ENCODE measurements at places on chromosomes 11 and 22.
A peak's percentile ranks its signal among the peaks of the same experiment; 100 is the strongest.

DNA sequence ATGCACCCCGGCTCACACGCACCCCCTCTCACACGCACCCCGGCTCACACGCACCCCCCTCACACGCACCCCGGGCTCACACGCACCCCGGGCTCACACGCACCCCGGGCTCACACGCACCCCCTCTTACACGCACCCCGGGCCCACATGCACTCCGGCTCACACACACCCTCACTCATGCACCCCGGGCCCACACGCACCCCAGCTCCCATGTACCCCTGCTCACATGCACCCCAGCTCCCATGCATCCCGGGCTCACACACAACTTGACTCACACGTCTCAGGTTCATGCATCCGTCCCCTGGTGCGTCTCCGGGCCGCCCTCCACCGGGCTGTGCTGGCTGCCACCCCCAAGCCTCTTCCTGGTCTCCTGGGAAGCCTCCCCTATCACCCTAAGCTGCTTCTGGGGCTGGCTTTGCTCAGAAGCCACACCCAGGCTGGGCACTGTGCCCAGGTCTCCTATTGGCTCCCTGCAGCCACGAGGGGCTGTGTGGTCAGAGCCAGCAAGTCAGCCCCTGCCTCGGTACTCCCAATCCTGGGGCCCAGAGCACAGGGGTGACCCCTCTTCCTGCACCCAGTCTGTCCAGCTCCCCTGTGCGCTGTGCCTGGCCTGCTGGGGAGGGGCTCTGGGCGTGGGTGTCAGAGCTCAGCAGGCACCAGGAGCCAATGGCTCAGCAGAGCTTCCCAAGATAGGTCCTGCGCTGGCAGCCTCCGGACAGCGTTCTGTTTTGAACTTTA, 16.9 kb downstream of the TSPAN4 start:
- DNase-seq, result peak; percentile 82

DNA sequence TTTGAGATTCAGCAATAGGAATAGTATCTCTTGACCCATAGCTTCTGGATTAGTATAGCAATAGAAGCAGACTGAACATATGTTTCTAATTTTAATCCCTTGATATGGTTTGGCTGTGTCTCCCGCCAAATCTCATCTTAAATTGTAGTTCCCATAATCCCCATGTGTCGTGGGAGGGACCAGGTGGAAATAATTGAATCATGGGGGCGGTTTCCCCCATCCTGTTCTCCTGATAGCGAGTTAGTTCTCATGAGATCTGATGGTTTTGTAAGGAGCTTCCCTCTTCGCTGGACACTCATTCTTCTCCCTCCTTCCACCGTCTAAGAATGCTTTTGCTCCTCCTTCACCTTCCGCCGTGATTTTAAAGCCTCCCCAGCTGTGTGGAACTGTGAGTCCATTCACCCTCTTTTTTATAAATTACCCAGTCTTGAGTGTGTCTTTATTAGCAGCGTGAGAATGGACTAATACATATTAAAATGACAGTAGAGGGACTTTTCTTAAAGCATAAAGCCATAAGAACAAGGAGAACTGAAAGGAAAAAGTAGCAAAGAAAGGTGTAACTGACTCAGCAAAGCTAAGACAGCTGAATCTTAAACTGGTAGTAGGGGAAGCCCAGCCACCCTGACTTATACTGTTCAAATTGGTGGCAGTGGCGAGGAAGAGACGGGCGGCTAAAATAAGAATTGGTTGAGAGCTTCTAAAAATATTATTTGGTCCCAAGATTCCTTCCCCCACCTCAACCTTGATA, 20.3 kb upstream of the SLN start:
- DNase-seq, result no peak

GRCh38 chr11:114221037-114221436, 75.2 kb upstream of the NNMT start:
- DNase-seq, result no peak

GRCh38 chr22:47337161-47337621, 574.7 kb downstream of the TBC1D22A start:
- no peak for DNase-seq

DNA sequence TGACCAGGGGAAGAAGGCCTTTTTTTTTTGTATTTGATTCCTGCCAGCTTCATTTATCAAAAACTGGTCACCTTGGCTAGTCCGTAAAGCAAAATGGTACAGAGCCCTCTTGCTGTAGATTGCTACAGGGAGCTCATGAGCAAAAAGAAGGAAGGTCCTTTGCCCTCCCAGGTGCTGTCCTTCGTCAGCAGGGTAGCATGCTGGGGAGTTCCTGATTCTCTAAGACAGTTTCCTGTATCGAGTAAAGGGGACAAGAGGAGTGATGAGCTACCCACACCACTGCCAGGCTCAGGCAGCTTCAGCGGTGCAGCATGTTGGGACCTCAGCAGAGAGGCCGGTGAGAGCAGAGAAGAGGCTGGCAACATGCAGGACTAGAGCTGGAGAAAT, 67.8 kb upstream of the CSNK2A3 start:
- no peak for DNase-seq

GRCh38 chr22:38455530-38456271, 702 bp upstream of the KCNJ4 start:
- no peak for DNase-seq

DNA sequence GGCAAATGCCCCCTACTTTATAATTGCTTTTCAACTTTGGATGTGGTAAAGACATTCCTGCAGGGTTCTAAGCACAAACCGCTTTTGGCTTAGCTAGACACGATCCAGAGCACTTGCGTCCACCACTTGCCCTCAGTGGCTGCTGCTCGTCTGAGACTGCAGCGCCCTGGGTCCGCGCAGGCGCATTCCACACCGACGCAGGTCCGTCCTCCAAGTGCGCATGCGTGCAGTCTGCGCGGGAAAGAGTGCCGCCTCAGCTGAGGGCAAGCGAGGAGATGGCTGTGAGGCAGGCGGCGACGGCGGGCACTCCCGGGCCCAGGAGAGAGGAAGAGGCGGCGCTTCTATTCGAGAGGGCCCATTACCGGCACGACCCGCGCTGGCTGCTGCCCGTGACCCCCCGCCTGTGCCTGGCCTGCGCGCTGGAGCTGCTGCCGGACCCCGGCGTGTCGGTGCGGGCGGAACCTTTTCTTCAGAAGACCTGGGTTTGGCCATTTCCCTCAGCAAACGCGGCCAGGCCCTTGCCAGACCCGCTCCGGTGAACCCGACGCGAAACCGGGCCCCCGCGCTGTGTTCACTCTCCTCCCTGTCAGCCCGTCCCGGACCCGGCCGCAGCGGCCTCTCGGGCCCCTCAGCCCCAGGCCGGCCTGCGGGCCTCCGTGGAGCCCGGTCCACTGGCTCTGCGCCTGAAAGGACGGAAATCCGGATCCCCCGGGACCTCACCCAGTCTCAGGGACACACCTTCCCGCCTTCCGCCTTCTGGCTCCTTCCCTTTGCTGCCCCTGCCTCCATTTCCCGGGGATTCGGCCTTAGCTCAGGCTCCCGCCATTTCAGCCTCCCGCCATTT, at the start of gene MEI1:
TSS of gene MEI1 (plus strand) at position 240 of the 844 bp plus-strand sequence. CDS start at position 276, 36 bp downstream.
- peak; percentile 53 for DNase-seq

GRCh38 chr22:42626951-42627625, 12.4 kb upstream of the POLDIP3 start:
- DNase-seq, result no peak

DNA sequence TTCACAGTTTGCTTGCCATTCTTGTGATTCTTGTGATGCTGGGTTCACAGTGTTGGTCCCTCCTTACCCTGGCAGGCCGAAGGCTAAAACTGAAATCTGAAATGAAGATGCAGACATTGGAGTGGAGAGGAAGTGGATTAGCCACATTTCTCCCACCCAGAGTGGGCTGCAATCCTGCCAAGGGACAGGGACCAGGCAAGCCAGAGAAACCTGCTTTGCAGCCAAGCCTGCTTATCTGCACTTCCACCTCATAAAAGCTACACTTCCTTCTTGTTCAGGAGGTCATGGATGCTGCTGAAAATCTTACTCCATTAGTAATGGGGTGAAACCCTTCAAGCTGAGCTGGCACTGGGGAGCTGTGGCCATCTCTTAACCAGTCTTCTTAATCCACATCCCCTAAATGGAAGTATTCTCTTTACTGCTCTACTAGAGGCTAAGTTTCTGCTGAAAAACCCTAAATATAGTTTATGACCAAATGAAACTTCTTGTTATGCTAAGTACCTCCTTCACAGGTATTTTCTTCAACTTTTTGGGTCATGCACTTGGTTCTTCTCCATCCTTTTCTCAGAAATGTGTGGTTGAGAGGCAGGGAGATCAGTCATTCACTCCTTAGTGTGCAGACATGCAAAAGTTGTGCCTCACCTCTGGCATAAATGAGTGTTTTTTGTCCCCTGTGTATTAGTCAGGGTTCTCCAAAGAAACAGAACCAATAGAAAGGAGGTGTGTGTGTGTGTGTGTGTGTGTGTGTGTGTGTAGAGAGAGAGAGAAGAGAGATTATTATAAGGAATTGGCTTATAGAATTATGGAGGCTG, 133.9 kb upstream of the BMAL1 start:
- no peak for DNase-seq

DNA sequence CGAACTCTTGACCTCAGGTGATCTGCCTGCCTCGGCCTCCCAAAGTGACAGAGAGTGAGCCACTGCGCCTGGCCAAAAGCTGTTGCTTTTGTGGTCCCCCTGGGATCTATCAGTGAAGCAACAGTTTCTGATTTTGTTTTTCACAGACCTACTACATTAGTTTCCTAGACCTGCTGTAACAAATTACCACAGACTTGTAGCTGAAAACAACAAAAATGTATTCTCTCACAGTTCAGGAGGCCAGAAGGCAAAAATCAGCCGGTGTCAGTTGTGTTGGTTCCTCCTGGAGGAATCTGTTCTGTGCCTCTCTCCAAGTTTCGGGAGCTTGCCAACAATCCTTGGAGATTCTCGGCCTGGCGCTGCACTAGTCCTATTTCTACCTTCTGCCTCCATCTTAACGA, 8.5 kb upstream of the SLC35C1 start:
- DNase-seq, result no peak

DNA sequence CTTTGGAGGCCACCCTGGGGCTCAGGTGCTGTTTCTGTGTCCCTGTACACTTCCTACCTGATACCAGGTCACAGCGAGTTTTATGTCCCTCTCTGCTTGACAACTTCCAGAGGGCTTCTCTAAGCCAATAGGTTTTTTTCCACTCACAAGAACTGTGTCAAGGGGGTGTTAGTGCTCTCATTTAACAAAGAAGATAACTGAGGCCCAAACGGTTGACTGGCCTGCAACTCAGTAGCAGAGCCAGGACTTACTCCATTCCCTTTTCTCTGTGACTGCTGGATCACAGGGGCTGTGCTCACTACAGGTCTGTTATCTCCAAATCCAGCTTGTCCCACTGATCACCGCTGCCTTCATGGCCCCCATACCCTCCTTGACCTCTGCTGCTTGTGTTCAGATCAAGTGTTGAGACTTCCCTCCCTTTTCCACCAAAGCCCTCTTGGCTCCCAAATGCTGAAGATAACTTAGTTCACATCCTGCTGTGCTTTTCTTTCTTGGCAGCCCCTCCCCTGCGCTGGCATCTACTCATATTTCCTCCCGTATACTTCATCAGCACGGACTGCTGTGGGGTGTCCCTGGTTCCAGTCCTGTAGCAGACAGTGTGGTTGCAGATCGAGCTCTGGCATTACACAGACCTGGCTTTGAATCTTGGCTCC, 41.3 kb downstream of the POU2F3 start:
- DNase-seq, result no peak

DNA sequence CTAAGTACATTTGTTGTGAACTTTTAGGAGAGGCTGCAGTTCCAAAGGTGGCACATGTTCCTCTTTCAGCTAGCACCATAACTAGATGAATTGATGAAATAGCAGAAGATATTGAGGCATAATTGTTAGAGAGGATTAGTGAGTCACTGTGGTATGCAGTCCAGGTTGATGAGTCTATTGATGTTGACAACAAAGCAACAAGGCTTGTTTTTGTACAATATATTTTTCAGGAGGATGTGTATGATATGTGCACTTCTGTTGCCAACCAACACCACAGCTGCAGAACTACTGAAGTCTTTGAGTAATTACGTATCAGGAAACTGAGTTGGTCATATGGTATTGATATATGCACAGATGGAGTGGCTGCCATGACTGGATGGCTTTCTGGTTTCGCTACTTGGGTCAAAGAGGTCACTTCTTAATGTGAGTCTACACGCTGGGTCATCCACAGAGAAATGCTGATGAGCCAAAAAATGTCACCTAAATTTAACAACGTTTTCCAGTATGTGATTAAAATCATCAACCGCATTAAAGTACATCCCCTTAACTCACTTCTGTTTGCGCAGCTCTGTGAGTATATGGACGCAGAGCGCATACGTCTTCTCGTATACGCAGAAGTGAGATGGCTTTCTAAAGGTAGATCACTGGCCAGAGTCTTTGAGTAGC, 261.3 kb upstream of the ANO5 start:
- no peak for DNase-seq
